ENCODE measurements at places on chromosomes 16 and 17.

GRCh38 chr16:66266436-66267291 lies 99.8 kb upstream of the CDH5 start:
- peak; percentile 97 for DNase-seq

DNA sequence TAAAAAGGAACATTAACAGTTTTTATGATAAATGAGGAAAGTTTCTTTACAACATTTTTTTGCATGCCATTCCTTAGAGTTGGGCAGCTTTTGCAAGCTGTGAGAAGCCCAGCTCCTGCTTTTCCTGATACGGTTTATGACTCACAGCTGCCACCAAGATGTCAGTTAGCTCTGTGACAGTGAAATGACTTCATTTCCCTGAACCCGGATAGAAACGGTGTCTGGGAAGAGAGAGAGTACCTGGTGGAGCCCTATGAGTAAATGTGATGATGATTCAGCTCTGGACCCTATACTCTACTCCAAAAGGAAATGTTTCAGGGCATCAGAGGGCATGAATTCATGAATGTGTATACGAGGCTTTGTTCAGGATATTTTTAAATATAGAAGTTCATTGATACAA lies 366.3 kb upstream of the HSBP1 start:
- peak; percentile 17 for DNase-seq

- no peak for DNase-seq
These were observed 36.3 kb upstream of the CDH1 start for GRCh38 chr16:68700831-68701230.

- DNase-seq = no peak
These were observed 26.5 kb downstream of the ZSWIM7 start for GRCh38 chr17:15973016-15973415.

GRCh38 chr16:77636615-77637014 lies 85.7 kb upstream of the NUDT7 start:
- no peak for DNase-seq

DNA sequence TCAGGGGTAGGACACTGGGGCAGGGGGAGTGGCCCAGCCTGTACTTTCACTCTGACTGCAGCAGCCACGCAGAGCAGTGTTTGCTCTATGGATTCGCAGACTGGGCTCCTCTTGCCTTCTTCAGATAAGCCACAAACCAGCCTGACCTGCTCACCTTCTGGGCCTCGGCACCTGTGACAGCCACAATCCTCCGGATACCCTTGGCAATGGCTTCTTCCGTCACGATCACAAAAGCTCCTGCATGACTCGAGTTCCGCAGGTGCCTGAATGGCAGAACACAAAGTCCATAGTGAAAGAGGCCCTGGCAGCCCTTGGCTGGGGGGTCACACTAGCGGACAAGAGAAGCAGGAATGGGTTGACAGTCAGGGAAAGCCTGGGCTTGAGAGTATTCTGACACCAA lies 3.8 kb upstream of the EXOSC6 start:
- DNase-seq = no peak

DNA sequence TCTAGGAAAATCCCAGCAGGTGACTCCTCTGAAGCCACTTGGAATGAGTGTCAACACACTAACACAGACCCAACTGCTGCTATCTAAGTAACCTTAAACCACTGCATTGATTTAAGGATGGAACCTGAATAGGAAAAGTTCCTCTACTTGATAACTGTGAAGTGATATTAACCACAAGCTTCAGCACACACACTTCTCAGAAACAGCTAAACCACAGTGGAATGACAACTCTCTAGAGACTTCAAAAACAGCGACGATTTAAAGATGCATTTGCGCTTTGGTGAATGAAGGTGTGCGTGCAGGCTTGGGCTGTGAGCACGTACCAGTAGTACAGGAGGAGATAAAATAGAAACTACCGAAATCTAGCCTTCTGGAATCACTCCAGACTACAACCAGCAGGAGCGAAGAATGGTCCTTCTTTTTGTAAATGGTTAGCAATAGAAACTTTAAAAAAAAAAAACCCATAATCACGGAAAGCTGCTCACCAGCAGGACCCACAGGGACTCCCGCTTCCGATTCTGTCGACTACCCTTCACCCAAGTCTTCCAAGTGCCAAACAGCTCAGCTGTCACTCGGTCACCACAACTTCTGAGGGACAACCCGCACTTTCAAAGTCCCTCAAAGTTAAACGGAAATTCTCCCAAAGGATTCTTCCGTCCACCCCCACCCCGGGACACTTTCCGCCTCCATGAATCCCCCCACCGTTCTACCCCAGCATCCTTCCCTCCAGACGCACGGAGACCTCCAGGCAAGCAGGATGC lies 137.7 kb upstream of the CORO6 start:
- peak; percentile 46 for DNase-seq

DNA sequence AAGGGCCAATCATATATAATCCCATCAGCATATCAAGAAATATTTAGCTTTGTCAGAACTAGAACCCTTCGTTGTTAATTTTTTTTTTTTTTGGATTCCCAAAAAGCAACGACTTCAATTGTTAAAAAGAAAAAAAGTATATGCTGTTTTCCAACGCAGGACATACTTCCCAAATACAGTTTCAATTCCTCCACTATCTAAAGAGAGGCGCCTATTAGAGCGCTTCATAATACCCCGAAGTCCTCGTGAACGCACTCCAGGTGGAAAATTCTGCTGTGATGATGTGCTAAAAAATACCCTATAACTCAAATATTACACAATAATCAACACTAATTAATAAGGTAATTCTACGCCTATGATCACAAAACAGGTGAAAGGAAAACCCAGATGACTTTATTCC lies 20.8 kb downstream of the GNA13 start:
- no peak for DNase-seq

DNA sequence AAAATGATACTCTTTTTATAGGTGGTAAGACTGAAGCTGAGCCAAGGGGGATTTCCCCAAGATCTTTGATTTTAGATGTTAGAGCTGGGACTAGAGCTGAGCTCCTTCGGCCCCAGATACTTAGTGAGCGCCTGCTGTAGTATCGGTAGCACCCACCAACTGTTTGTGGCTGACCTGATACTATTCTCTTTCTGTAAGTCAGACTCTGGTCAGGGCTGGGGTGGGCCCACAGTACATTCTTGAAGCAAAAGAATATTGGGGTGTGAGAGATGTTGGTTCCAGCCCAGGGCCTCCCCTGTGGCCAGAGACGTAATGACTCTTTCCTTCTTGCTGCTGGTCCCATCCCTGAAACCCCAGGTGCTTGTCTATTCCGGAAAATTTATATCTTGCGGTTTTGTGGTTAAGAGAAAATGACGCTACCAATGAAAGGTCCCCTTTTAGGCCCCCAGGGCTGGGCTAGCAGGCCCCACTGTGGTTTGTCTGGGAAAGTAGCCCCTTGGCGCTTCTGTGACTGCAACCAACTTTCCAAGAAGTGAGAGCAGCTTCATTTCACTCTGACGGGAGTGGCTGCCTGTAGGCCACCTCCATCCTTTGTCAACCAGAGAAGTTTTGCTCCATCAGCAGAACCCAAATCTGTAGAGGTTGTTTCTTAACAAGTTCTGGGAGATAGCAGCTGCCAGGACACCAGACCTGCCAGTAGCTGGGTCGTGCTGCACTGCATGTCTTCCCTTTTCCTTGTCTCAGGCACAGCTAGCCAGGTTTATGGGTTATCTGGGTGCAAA lies 86.4 kb upstream of the LGALS9 start:
- no peak for DNase-seq

GRCh38 chr16:19379838-19380237 lies 37.8 kb upstream of the TMC5 start:
- DNase-seq = no peak

GRCh38 chr17:20315821-20316220 lies 151.5 kb downstream of the LGALS9B start:
- DNase-seq = no peak

GRCh38 chr17:66655861-66656260 lies 179.1 kb upstream of the CACNG5 start:
- peak; percentile 54 for DNase-seq

DNA sequence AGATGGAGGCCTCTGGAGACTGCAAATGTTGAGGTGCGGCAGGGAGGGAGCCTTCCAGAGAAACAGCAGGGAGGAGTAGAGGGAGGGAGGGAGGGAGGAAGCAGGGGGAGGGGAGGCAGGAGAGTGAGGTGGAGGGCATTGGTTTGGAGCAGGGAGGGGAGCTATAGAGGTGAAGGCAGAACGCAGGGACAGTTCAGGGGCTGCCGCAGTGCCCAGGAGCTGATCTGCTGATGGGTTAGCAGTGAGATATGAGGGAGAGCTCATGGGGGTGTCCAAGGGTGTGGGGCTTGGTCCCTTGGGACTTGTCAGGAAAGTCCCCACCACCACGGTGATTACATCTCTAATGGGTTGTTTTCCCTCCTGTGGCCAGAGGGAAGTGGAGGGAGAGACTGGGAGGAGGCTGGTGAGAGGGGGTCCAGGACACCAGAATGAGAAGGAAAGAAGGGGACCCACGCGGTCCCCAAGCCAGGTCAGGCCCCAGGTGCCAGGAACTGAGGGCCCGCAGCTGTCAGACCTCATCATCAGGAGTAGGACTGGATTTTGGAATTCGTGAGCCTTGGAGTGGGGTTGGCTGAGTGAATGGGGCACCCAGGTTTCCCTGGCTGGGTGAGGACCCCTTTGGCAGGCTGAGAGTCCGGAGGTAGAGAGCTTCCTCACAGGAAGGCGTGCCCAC lies 11.2 kb downstream of the CA4 start:
- DNase-seq = no peak

DNA sequence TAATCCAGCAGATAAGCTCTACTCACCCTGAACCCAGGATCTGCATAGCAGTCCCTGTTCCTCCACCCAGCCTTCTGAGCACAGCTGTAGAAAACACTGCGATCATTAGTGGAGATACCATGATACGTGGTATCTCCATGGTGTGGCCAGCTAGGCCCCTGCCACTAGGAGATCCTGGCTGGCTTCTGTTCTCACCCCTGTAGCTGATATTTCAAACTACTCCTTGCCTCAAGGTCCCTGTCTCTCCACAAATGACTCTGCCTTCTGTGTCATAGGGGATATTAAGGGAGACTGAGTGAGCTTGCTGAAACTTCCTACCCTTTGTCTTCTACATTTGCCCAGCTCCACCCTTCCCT lies 44.3 kb downstream of the ERN1 start:
- no peak for DNase-seq

GRCh38 chr16:8110572-8111514 lies 479.5 kb downstream of the TMEM114 start:
- DNase-seq = no peak

- no peak for DNase-seq
These were observed 10.6 kb upstream of the NUDT16L1 start for GRCh38 chr16:4682616-4683254.

- peak; percentile 36 for DNase-seq
These were observed 2.2 kb upstream of the CHD3 start for GRCh38 chr17:7886227-7887037.

DNA sequence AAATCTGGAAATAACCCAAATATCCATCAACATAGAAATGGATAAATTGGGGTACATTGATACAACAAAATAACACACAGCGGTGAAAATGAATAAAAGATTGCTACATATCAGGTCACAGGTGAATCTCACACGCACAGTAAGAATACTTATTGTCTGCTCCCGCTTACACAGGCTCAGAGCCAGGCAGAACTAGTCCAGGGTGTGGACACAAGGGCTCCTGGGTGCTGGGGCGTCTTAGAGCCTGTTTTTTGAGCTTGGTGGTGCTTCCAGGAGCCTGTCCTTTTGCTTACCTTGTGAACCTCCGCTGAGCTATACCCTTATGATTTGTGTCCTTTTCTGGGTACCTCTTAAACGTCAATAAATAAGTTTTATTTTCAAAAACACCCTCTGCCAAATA lies 19.8 kb upstream of the C16orf74 start:
- DNase-seq = no peak

DNA sequence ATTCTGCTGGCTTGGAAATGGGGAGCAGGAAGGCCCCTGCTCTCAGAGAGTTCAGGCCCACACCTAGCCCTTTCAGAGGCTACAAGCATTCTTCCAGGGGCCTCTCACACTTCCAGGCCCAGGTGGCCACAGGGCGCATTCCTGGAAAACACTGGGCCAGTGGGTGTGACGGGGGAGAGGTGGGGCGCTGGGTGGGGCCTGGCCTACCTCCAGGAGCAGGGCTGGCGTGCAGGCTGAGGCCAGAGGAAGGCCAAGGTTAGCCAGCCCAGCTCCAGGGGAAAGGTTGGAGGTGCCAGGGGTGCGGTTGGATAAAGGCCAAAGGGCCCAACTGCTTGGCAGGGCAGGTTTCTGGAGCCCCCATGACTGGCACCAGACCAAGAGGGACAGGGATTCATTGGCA lies 198.2 kb downstream of the MAF start:
- no peak for DNase-seq

GRCh38 chr16:56192986-56193945 lies 2.0 kb downstream of the GNAO1 start:
- DNase-seq = no peak

- no peak for DNase-seq
These were observed 17.8 kb downstream of the HAPSTR1 start for GRCh38 chr16:9109255-9109654.

DNA sequence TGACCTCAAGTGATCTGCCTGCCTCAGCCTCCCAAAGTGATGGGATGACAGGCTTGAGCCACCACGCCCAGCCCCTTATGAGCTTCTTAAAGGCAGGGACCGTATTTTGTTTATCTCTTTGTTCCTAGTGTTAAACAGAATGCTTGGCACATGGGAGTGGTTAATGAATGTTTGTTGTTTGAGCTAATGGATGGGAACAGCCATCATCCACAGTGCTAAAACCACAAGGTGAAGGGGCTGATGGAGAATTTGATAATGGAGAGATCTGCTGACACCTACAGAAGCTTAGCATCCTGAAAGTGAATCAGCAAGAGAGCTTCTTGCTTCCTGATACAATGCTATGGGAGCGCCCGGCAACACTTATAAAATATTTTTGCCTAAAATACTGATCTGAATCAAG lies 8.6 kb upstream of the CDH1 start:
- DNase-seq = no peak

GRCh38 chr16:84726669-84727467 lies 27.1 kb downstream of the USP10 start:
- no peak for DNase-seq

DNA sequence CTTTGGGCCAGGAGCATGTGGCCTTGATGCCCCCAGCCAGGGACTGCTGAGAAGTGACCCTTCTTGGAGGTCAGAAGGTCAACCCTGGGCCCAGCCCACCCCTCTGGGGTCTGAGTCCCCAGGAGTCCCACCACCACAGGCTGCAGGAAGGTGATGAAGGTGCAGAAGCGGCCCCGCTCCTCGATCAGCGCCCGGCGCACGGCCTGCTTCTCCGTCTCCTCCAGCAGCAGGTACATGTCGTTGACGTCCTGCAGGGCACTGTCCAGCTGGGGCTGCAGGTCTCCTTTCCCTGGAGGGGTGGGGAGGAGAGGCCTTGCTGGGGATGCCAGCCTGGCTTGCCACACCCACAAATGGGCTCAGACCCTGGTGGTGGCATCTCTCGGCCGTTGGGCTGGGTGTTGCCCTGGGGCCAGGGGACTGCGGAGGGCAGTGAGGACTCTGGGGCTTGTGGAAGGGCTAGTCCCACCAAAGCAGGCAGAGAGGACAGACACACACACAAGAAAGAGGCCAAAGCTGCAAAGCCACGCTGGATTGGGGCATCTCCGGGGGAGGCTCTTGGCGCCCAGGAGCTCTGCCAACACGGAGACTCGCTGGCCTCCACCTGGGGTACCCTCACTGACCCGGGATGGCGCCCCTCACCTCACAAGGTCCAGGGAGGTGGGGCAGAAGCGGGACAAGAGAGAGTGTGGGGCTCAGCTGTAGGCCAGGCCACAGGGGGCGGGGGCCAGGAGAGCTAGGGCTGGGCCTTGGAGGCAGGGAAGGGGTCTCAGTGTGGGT lies 7.5 kb downstream of the MTSS2 start:
- DNase-seq = no peak
